ENCODE measurements at places on chromosomes 2 and 18.

GRCh38 chr2:111209045-111209514 lies 88.4 kb downstream of the BCL2L11 start:
- no peak for DNase-seq

DNA sequence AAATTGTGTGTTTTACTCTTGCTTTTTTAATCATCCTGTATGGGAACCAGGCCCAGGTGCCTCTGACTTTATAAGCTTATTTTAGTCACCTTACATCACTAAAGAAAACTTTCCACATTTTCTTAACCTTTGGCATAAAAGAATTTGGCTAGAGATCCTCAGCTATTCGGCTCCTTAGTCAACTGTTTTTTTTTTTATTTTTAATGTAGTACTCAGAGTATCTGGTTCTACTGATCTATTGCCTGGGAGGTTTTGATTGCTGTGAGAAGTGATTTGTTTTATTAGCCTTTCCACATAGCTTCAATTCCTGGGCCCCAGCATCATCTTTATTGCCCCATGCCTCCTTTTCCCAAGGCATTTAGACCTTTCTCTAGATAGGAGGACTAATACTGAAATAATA lies 121.0 kb downstream of the MYO1B start:
- DNase-seq: peak; percentile 27

GRCh38 chr2:2184549-2185249 lies 146.4 kb downstream of the MYT1L start:
- DNase-seq: no peak

DNA sequence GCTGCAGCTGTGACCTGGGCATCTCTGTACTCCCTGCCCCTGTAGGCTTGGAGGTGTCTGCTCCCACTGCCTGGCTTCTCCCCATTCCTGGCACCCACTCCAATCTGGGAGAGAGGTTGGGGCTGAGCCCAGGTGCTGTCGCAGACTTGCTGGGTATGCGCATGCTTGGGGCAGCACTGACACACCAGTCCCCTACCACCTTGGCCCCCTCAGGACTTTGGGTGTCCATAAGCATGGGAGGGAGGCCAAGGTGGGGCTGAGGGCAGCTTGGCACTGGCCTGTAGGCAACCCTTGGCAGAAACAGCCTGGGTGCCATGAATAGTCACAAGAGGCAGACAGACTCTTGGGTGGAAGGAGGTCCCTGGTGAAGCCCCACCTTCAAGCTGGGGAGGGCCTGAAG lies 136.8 kb downstream of the QPCT start:
- DNase-seq: no peak

DNA sequence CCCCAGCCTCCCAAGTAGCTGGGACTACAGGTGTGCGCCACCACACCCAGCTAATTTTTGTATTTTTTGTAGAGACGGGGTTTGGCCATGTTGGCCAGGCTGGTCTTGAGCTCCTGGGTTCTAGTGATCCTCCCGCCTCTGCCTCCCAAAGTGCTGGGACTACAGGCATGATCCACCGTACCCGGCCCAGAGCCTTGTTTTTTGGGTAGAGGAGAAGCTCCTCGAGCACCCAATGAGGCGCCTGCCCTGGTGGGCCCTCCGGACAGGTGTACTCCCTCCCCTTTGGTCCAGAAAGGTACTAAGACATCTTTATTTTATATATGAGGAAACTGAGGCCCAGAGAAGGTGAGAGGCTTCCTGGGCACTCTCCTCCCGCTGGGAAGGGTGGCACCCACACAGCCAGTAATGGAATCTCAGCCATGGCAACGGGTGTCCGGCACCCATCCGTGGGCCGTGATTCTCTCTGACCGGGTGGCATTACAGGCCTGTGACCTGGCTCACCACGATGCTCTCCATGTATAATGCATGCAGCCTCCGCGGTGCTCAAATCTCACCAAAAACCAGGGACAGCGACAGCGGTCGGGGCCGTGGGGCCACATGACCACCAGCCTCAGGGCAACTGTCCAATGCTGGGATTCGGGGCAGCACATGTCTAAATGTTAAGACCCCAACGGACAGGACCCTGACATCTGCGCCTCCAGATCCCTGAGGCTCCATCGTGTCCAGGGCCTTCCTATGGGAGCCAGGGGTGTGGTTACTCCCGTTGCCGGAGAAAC lies 16.8 kb upstream of the KLHL30 start:
- no peak for DNase-seq

DNA sequence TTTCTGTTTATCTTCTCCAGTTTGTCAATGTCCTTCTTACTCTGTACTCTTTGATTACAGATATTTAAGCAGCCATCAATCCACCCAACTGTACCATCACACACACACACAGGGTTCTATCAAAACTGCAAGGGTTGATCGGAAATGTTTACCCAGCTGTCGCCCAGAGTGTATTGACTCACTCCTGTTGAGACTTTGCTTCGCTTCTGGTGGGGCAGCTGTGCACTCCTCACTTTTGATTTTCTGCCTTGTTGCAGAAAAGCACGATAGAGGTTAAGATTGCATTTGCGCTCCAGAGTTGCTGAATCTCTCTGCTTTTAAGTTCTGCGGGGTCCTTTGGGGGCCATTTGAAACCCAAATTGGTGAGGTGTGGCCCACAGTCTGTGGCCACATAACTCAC lies 216.2 kb downstream of the SETBP1 start:
- DNase-seq: no peak

DNA sequence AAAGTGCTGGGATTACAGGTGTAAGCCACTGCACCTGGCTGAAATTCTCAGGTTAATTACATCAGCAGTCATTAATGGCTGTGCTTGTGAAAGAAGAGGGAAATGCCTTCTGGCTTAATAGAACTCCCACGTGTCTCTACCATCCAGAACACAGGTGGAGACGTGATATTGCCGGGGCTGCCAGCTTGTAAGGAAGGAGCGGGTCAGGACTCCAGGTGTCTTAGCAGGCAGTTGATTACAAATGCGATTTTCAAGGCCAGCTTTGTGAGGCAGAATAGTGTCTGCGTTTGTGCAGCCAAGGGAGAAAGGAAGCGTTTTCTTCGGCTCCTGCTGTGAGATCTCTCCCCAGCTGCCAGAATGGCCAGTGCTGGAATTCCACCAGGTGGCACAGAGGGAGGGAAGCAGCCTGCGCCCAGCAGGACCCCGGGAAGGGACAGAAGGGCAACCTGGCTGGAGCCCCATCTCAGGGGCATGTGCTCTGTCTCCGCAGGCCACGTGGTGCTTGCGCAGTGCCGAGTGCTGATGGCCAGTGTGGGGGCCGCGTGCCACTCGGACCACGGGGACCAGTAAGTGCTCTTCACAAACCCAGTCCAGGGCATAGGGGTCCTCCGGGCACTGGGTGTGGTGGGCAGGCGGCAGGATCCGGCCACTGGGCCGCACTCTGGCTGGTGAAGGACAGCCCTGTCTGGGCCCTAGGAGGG lies 3.7 kb upstream of the ESPNL start:
- DNase-seq: no peak

- DNase-seq: peak; percentile 22
These were observed 150.2 kb upstream of the DOK6 start for GRCh38 chr18:69250305-69251151.

- no peak for DNase-seq
These were observed 164.0 kb downstream of the DTNA start for GRCh38 chr18:34873986-34874580.

DNA sequence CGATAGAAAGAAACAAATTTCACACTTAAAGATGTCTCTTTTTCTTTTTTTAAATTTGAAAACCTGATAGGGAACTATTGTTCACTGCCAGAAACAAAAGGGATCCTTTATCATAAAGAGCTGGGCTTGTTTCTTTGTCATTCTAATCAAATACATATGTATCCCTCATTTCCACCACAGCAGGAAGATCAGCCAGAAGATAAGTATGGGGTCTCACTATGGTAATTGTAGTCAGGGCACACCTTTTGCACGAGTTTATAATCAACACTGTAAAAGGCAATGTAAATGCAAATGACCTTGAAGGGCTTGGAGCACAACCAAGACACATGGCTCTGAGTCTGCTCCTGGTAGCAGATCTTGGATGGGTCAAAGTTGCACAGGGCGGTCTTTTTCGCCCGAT lies 109.5 kb downstream of the NXPH2 start:
- DNase-seq: no peak

DNA sequence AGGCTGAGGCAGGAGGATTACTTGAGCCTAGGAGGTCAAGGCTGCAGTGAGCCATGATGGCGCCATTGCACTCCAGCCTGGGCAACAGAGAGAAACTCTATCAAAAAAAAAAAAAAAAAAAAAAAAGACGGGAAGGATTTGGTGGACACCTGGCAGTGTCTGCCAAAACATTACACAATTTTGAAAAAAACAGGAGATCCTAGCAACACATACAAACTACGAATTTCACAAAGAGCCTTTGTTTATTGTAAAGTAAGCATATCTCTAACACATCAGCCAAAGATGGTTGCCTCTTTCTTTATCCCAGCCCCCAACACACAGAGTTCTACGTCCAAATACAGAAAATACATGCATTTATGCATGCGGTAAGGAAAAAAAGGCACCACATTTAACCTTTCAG lies 7.6 kb downstream of the GPR45 start:
- no peak for DNase-seq

DNA sequence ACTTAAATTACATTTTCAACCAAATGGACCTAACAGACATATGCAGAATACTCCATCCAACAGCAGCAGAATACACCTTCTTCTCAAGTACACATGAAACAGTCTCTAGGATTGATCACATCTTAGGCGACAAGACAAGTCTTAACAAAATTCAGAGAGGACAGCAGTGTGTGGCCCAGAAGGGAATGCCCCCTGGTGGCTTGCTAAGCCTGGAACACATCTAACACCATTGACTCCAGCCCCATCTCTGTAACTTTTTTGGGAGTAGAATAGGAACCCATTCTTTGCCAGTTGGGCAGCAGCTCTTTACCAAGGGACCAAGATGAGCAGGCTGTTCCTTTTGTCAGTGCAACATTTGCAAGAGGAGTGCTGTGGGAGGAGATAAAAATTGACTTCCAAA lies 249.9 kb downstream of the PLCL1 start:
- peak; percentile 9 for DNase-seq

GRCh38 chr18:72700961-72701710 lies 157.0 kb upstream of the CBLN2 start:
- DNase-seq: peak; percentile 4

DNA sequence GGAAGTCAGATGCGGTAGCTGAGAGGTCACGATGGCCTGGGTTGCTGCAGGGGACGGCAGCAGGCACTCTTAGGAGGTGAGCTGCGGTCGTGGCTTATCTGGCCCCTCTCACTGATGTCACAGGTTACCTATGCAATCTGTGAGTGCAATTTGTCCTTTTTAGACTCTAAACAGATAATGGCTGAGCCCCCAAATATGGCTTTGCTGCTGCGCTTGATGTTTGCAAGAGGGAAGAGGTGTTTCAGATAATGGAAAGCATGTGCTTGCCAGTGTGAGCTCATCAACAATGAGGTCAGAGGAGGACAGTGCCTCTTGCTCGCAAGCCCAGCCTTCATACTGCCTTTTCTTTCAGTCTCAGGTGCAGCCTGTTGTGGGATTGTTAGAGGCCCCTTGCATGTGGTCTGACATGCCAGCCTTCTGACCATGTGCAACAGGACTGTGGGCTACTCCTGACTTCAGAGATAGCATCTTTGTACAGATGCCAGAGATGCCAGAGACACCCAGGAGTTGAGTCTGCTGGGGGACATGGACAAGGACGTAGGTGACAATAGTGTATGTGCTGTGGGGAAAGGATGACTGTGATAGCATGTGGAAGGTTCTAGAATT lies 151.3 kb downstream of the TANC1 start:
- DNase-seq: no peak
